Adipose tissue (tissue), 3 donors: ENCODE measurements at places on chromosomes 1 and 21. TPM values are rescaled to one million over a fixed set of nuclear protein-coding genes. Genes with fewer than 3 reads are reported as not detected.

The HSPB7 gene
- polyA plus RNA-seq, result 229 TPM

The ST6GALNAC5 gene
- 0.31 TPM for polyA plus RNA-seq

The NUP210L gene
- polyA plus RNA-seq, result not detected

The ZSWIM5 gene
- polyA plus RNA-seq, result 0.45 TPM

The SH2D5 gene
- polyA plus RNA-seq, result 0.03 TPM

The APOBEC4 gene
- polyA plus RNA-seq, result not detected

The AMY1B gene
- polyA plus RNA-seq, result 0.30 TPM

The DYRK3 gene
- polyA plus RNA-seq, result 7.6 TPM

The CDKN2C gene
- 138 TPM for polyA plus RNA-seq

The FYB2 gene
- 0.49 TPM for polyA plus RNA-seq

The CYP4A22 gene
- 0.10 TPM for polyA plus RNA-seq

The CAPN9 gene
- polyA plus RNA-seq, result 0.45 TPM

The BTF3L4 gene
- 44.6 TPM for polyA plus RNA-seq

The OR14C36 gene
- polyA plus RNA-seq, result not detected

The LCE1F gene
- not detected for polyA plus RNA-seq

The AKT3 gene
- polyA plus RNA-seq, result 3.6 TPM

The CAMK1G gene
- polyA plus RNA-seq, result not detected

The CD48 gene
- polyA plus RNA-seq, result 3.7 TPM

The WNT3A gene
- polyA plus RNA-seq, result not detected

The OR2M3 gene
- polyA plus RNA-seq, result not detected

The PRKAA2 gene
- polyA plus RNA-seq, result 0.39 TPM
